ENCODE measurements at places on chromosomes 1 and 21. TPM values are rescaled to one million over a fixed set of nuclear protein-coding genes. Genes with fewer than 3 reads are reported as not detected.

TMEM269 gene
- total RNA-seq = not detected

ANGEL2 gene
- total RNA-seq = 44.1 TPM

DNA sequence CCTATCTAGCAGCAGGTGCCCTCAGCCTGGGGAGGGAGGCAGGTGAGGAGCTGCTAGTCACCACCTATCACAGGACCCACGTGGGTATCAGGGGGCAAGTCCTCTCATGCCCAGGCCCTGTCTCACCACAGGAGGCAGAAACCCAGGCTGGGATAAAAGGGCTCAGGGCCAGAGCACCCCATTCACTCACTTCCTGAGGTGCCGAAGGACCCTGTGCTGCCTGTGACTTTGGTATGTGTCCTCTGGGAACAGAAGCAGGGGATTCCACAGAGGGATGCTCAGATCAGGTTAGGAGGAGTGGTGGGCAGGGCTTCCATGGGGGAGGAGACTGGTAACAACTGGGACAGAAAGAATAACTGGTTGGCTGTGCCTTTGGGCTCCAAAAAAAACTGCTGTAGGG lies at the start of gene LCE1E:
Gene LCE1E, plus strand, starts transcription at position 181 of the 400 bp plus-strand sequence. CDS start 1,043 bp downstream, outside the sequence.
- no peak within 1 kb of the TSS for H3K27ac ChIP-seq
- H3K27me3 ChIP-seq = no peaks in the 10 kb centered on the region
- H3K36me3 ChIP-seq = no peaks in the 10 kb centered on the region
- no peak within 1 kb of the TSS for H3K4me3 ChIP-seq

ZBTB8A gene
- total RNA-seq = 6.1 TPM

- no peaks in the 10 kb centered on the region for H3K4me1 ChIP-seq
- no peak overlapping the region for H3K27ac ChIP-seq
- no peak for DNase-seq
- H3K36me3 ChIP-seq = no peaks in the 10 kb centered on the region
- H3K4me3 ChIP-seq = no peak overlapping the region
- no peaks in the 10 kb centered on the region for H3K27me3 ChIP-seq
Observed at GRCh38 chr1:32521165-32521564, 18.1 kb upstream of the ZBTB8A start.

FAAH gene
- total RNA-seq = not detected

GRCh38 chr1:65681096-65681495 lies 111.6 kb upstream of the PDE4B start:
- H3K4me1 ChIP-seq = no peaks in the 10 kb centered on the region
- no peak overlapping the region for H3K4me3 ChIP-seq
- H3K27ac ChIP-seq = no peak overlapping the region
- no peaks in the 10 kb centered on the region for H3K36me3 ChIP-seq
- DNase-seq = peak; percentile 70

DNA sequence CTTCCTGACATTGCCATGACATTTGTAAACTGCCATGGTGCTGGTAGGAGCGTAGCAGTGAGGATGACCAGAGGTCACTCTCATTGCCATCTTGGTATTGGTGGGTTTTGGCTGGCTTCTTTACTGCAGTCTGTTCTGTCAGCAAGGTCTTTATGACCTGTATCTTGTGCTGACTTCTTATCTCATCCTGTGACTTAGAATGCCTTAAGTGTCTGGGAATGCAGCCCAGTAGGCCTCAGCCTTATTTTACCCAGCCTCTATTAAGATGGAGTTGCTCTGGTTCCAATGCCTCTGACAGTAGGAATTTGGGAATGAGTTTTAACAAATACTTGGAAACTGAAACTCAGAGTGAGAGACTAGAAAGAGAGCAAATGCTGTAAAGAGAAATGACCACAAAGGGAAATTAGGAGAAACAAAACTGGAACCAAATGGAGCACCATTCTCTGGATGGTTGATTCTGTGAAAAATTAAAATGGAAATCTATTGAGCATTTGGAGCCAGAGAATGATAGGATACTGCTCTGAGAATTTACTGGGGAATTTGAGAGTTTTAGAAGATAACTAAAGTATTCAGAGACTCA lies 50.1 kb upstream of the RHOU start:
- no peaks in the 10 kb centered on the region for H3K36me3 ChIP-seq
- no peak overlapping the region for H3K27ac ChIP-seq
- peaks cover 18% of the 10 kb centered on the region for H3K27me3 ChIP-seq
- H3K4me3 ChIP-seq = no peak overlapping the region

GRCh38 chr1:55484173-55484572 lies 269.0 kb upstream of the USP24 start:
- no peak overlapping the region for H3K4me3 ChIP-seq
- no peaks in the 10 kb centered on the region for H3K27me3 ChIP-seq
- H3K4me1 ChIP-seq = peaks cover 2% of the 10 kb centered on the region
- H3K36me3 ChIP-seq = no peaks in the 10 kb centered on the region

DNA sequence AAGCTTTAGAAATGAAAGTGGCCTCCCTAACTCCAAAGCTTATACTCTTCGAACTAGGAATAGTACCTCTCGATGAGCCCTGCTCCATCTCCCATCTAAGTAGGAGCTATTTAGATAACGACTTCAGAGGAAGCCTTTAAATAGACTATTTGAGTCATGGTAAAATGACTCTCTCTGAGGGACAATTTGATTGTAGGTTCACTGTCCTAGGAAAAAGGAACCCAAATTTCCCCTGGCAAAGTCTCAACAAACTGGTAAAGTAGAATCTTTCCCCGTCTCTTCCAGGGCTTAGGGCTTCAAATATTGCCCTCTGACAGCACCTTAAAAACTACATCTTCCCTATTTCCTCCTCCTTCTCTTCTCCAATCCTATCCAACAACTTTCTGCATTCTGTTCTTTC lies 2.0 kb upstream of the FCER1A start:
- H3K4me1 ChIP-seq = no peaks in the 10 kb centered on the region
- H3K36me3 ChIP-seq = no peaks in the 10 kb centered on the region
- no peak overlapping the region for H3K4me3 ChIP-seq
- no peak overlapping the region for H3K27ac ChIP-seq
- H3K27me3 ChIP-seq = no peaks in the 10 kb centered on the region
- no peak for DNase-seq

DNA sequence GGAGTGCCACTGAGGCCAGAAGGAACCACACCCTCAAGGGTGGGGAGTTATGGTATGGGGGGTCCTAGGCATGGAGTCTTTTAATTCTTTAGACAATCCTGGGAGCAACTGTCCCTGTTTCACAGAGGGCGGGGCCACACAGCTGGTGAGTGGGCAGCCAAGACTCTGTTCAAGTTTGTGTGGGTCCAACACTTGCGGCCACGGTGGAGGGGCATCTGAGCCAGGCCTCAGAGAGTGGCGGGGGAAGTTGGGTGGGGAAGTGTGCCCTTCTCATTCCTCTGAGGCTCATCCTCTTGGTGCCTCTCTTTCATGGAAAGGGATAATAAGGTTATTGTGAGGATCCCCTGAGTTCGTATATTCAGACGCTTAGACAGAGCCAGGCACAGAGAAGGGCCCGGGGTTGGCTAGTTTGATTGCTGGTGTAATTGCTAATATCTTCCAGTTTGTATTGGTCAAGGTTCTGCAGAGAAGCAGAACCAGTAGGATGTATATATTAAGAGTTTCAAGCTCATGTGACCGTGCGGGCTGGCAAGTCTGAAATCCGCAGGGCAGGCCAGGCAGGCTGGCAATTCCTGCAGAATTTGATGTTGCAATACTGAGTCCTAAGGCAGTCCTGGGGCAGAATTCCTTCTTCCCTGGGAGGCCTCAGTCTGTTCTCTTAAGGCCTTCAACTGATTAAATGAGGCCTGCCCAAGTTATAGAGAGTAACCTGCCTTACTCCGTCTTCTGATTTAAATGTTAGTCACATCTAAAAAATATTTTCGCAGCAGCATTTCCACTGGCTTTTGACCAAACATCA lies 15.9 kb downstream of the PCSK9 start:
- no peak overlapping the region for H3K27ac ChIP-seq
- no peaks in the 10 kb centered on the region for H3K4me1 ChIP-seq
- no peak for DNase-seq
- H3K4me3 ChIP-seq = no peak overlapping the region

SAMSN1 gene
- total RNA-seq = not detected

OR2L2 gene
- not detected for total RNA-seq

GPA33 gene
- not detected for total RNA-seq

- no peaks in the 10 kb centered on the region for H3K4me1 ChIP-seq
- H3K36me3 ChIP-seq = no peaks in the 10 kb centered on the region
- H3K27ac ChIP-seq = no peak overlapping the region
- no peak overlapping the region for H3K4me3 ChIP-seq
Observed at GRCh38 chr1:78543941-78544643, 53.3 kb downstream of the PTGFR start.

PLA2G5 gene
- total RNA-seq = not detected

DNA sequence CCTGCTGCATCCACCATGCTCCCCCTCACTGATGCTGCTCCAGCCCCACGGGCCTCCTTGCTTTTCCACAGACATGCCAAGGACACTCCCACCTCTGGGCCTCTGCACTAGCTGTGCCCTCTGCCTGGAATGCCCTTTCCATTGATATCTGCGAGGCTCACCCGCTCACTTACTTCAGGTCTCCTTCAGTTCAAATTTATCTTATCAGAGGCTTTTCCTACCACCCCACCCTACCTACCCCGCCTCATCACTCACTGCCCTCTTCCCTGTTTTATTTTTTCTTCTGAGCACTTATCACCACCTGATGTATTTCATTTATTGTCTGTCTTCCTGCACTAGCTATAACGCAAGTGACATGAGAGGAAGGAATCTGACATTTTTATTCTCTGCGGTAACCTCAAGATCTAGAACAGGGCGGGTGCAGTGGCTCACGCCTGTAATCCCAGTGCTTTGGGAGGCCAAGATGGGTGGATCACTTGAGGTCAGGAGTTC lies 7.0 kb downstream of the HSPG2 start:
- peaks cover 2% of the 10 kb centered on the region for H3K36me3 ChIP-seq
- no peak for DNase-seq
- H3K27me3 ChIP-seq = no peaks in the 10 kb centered on the region
- H3K27ac ChIP-seq = peak overlapping the region; percentile 31
- no peak overlapping the region for H3K4me3 ChIP-seq

GRCh38 chr1:69363236-69363635 lies 204.5 kb upstream of the LRRC7 start:
- H3K4me1 ChIP-seq = no peaks in the 10 kb centered on the region
- no peak overlapping the region for H3K4me3 ChIP-seq

GRCh38 chr1:42886046-42886739 lies 39.8 kb downstream of the ZNF691 start:
- H3K27me3 ChIP-seq = no peaks in the 10 kb centered on the region
- DNase-seq = no peak
- H3K36me3 ChIP-seq = no peaks in the 10 kb centered on the region
- no peak overlapping the region for H3K27ac ChIP-seq

DNA sequence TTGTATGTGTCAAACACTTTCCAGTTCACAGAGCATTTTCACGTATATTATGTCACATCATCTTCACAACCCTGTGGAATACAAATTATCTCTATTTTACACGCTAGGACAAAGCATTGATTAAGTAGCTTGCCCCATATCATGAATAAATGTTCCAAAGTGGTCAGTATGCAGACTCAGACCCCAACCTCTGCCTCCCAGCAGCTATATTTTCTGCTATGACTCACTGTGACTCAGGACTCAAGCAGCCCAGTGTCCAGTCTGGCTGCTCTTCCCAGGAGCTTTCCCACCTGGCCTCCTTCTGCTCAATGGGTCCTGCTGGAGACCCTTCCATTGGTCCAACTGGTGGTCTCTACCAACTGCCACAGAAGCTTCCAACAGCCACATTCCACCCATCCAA lies 56.0 kb upstream of the RAP1A start:
- peaks cover 15% of the 10 kb centered on the region for H3K4me1 ChIP-seq
- no peaks in the 10 kb centered on the region for H3K27me3 ChIP-seq
- no peaks in the 10 kb centered on the region for H3K36me3 ChIP-seq
- peak; percentile 90 for DNase-seq
- no peak overlapping the region for H3K27ac ChIP-seq
- H3K4me3 ChIP-seq = no peak overlapping the region

- H3K4me1 ChIP-seq = no peaks in the 10 kb centered on the region
- no peak overlapping the region for H3K27ac ChIP-seq
- H3K27me3 ChIP-seq = peaks cover 63% of the 10 kb centered on the region
- H3K4me3 ChIP-seq = no peak overlapping the region
Observed at GRCh38 chr21:36719614-36720013, 20.7 kb downstream of the SIM2 start.

GRCh38 chr1:167367705-167368104 lies 147.0 kb downstream of the POU2F1 start:
- no peaks in the 10 kb centered on the region for H3K4me1 ChIP-seq
- H3K36me3 ChIP-seq = 0 out of 2 replicates have a peak, but pooled peaks cover 1% of the 10 kb centered on the region
- no peak overlapping the region for H3K27ac ChIP-seq
- no peak for DNase-seq

Measured in IMR-90 (cell line).